ENCODE measurements at places on chromosomes 1 and 21.

DNA sequence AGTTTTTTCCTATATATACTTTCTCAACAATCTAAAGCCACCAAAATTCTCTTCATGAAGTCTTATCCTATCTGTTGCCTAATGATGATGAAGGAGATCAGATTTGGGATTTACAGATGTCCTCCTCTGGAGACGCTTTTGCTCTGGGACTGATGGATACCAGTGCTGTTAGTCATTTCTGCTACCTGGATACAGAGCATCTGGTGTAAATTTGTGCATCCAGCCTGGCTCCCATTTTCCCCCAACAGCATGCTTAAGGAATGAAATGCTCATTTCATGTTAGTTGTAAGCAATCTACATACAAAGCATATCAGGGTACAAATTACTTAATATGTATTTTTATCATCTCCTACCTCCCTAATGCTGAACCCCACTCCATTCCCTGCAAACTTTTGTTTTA, 57.7 kb downstream of the HNRNPR start:
- no peak for DNase-seq

- no peak for DNase-seq
These were observed 5.8 kb upstream of the CHI3L2 start for GRCh38 chr1:111221633-111222291.

GRCh38 chr1:175881246-175881976, 138.0 kb upstream of the TNR start:
- no peak for DNase-seq

- no peak for DNase-seq
These were observed 129.2 kb downstream of the MAGI3 start for GRCh38 chr1:113519556-113519955.
